ENCODE measurements at places on chromosomes 3 and 15.

GRCh38 chr3:117726776-117727175, 1017.2 kb downstream of the TUSC7 start:
- no peak for DNase-seq

GRCh38 chr3:49406571-49407565, 4.9 kb downstream of the RHOA start:
- DNase-seq: no peak

DNA sequence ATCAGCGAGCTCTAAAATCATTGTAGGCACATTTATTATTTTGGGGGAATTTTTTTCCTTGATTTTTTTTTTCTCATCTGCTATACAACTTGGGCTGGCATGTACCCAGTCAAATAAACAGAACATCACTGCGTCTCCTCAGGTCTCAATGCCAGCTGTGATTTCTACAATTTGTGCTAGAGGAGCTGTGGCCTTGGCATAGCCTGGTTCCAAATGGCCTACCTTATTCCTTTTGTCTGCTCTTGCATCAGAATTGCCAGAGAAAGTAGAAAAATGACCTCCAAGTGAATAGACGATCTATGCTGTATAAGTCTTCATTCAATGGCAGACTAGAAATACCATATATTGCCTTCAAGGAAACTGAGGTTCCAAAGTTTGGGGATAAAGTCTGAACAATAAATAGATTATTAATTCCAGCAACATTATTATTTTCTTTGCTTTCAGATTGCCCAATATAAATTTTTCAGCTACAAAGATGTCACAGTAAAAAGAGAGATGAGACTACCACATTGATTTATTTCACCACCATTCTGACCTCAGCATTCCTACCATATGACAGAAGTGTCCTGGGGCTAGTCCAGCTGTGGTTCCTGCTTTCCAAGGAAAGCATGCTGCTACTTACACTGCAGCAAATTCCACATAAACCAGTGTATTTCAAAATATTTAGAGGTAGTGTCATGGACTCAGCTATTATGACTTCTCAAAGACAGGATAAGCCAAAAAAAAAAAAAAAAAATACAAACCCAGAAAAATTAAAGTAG, 493.9 kb upstream of the ZNF385D start:
- no peak for DNase-seq

GRCh38 chr3:112382543-112383160, 49.7 kb downstream of the CD200 start:
- DNase-seq: no peak

- DNase-seq: no peak
Observed at GRCh38 chr3:157572559-157573270, 69.5 kb upstream of the VEPH1 start.

DNA sequence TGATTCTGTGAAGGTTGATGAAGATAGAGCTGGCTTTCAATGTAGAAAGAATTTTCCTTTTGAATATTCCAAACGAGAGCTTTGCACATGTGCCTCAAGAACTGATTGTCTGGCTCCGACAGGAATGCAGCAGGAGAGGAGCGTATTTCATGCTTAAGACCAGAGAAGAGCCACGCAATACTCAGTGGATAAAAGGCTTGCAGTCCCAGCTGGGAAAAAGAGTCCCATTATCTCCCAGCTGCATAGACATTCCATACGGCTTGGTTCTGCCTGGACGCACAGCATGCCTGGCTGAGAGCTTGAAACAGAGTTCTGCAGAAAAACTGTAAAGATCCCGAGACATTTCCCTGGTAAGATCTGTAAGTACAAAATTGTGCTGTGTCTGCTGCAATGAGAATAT, at the start of gene CNTN6:
CNTN6 (plus strand) TSS at position 254 of the 400 bp plus-strand sequence. CDS start 54,985 bp downstream, outside the sequence.
- no peak for DNase-seq

DNA sequence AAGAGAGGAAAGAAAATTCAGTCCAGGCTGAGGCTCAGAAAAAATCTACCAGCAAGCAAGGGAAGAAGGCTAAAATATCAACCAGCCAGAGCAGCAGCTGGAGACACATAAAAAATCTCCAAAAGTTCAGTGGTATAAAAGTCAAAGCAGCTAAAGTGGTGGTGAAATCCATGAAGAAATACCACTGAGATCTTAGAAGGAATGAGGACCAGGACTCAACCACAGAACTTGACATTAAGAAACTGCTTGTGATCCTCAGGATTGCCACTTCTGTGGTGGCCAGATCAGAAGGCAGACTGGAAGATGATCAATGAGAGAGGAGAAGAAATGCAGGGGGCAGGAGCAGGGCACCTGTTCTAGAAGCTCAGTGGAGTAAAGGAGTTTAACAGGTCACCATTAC, 22.5 kb downstream of the CNTN3 start:
- no peak for DNase-seq

GRCh38 chr3:119494597-119494996, 3.8 kb upstream of the TIMMDC1 start:
- DNase-seq: no peak
